ENCODE measurements at places on chromosomes 3 and 15.

DNA sequence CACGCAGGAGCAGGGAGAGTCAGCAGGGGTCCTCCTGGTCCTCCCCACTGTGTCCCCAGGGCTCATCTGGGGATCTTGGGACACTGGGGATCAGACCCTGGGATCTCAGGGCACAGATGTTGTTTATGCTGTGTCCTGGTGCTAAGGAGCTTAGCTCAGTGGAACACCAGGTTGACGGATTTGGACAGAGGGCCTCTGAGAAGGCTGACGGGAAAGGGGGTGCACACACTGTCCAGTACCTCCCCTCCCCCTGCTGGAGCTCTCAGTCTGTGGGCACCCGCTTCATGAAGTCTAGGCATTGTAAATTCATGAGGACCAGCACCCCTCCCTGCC is 21.9 kb upstream of the SEMA3F start:
- no peak for DNase-seq

DNA sequence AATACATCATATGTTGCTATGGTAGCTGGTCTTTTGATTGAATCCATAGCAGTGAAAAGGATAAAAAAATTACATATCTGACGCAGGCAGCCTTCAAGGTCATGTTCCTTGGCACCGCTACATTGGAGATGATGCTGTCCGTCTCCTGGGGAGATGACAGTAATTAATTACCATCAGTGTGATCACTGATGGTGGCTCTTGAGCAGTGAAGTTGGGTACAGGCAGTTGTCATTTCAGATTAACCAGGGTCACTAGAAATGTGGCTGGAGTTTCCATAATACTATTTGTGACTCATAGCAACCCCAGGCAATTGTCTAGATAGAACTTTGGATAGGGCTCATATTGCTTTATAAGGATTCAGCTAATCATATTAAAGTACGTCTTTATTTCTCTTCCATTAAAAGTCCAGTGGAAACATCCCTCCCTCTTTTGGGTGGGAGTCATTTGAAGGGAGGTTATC is 136.3 kb downstream of the THSD4 start:
- DNase-seq, result no peak

GRCh38 chr3:94179059-94179458 is 116.2 kb downstream of the NSUN3 start:
- no peak for DNase-seq

GRCh38 chr3:128605091-128606046 is 45.2 kb downstream of the RPN1 start:
- DNase-seq, result no peak

Data from AG20443 (cell line).